SK-N-SH treated with all-trans-retinoic acid at 6 μM for 48 hours (cell line): ENCODE measurements at places on chromosomes 3 and 15.

DNA sequence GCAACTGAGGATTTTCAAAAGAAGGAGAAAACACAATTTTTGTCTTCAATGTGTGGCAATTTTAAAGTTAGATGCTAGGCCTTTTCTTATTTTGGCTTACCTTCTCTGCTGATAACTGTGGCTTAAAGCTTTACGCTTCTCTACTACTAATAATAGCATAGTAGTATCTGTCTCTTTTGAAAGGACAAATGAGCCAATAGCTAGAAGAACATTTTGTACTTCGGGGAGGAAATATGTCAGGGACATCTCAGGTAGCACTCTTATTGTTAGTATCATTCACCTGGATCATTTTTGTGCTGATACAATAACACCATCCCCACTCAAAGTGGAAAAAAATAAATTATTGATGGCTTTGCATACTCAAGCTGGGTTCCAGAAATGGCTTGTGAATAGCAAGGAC, 586.1 kb upstream of the TBL1XR1 start:
- no peak for ATAC-seq

GRCh38 chr3:49725906-49726681, 2.3 kb upstream of the GMPPB start:
- ATAC-seq: no peak

DNA sequence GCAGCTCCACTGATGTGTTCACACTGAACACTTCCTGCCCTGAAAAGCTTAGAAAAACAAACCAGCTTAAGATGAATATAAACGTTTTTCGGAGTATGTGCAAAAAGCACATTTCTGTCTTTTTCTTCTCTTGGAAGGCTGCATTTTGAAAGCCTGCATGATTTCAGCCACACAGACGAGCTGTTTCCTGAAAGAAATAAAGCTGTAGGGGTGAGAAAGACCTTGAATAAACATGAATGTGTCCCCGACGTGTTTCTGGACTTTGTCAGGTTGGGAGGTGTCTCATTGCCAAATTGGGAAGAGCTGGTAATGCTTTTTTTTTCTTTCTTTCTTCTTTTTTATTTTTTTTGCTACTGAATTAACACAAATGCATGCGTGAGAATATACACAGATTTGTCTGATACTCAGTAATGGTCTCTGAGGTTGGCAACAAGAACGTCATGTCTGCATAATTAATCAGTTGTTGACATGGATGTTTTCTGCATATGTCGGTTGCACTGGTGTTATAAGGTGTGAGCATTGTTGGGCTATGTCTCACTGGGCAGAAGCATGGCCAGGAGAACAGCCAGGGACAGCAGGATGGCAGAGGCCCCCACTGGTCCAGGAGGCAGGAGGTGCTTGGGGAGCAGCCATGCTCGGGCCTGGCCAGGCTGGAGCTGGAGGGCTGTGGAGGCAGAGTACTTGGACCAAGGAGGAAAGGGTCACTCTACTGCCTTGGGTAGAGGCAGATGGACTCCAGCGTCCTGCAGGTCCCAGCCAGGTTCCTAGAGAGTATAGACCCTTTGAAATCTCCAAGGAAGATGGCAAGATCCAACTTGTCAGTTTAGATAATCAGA, 39.0 kb downstream of the ADAMTSL3 start:
- no peak for ATAC-seq

- ATAC-seq: 0 out of 3 replicates have a peak, but pooled peaks have one; percentile 36
Observed at GRCh38 chr15:50241684-50242450, 23.7 kb downstream of the HDC start.

DNA sequence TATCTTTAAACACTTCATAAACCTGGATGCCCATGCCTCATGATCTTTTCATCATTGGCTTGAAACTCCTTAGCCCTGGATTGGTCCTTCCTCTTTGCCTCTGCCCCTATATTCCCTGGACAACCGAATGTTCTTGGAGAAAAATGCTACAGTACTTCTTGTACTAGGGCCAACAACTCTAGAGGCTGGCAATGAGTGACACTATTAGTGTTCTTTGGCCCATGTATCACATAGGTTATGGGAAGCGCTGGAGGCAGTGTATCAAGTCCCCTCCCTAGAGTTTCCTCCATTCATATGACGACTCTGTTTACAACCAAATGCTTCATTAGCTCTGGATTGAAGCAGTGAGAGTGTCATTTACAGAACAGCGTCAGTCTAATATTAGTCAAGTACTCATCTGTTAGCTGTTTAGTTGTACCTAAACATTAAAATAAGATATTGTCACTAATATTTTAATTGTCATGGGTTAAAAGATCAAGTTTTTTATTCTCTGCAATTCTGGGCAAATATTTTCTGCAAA, 66.4 kb upstream of the MYO5C start:
- no peak for ATAC-seq

- no peak for ATAC-seq
Observed at GRCh38 chr3:140399871-140400270, 278.0 kb upstream of the TRIM42 start.

- ATAC-seq: peak; percentile 41; the same call in 1 of the 3 replicates
Observed at GRCh38 chr15:81297147-81297572, 26.8 kb downstream of the STARD5 start.

DNA sequence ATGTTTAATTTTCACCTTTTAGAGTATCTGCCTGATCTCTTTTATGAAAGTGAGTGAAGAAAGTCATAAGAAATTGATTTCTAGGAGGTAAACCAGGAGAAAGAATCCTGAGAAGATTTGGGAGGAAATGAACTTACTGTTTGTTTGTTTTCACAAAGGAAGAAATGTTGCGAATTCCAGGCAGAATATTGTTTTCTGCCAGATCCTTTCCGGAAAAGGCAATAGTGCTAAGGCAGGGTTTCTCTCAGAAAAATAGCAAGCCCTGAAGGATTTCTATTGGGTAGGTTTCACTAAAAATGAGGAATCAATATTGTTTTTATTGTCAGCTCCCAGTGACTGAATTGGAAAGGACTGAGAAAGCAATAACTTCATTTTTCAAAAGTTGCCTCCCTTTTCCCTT, 85.7 kb upstream of the TGFBR2 start:
- no peak for ATAC-seq

DNA sequence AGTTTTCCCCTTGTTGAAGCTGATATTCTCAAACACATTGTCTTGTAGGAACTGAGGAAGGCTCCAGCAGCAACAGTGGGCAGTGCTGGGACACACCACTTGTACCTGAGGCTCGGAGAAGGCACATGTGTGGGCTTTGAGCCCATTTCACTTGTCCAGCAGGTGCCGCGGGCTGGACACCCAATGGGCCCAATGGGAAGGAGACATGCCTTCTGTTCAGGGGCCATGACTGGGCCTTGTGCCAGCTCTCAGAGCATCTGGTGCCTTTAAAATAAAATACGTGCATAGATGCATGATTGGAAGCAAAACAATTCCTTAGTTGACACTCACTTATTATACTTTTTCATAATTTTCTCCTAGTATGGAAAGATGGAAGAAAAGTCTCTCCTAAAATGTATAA, 334.2 kb downstream of the KLF13 start:
- ATAC-seq: no peak

GRCh38 chr3:160822936-160823335, 66.9 kb downstream of the PPM1L start:
- ATAC-seq: no peak

- ATAC-seq: no peak
Observed at GRCh38 chr3:175326041-175326440, 466.9 kb downstream of the NAALADL2 start.

DNA sequence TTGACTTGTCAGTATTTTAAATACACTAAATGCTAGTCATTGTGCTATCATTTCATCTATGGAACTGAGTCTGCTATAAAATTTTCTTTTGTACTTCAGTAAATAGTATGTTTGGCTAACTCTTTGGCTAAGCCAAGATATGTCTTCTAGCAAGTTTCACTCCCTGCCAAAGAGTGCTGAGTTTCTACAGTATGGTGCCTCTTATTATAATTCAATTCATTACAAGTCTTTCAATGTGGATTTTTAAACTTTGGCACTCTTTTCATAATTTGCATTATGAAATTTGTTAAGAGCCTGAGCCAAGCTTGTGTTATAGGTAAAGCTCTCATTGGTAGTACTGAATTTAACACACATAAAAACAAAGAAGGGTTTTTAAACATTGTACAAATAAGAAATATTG, 24.4 kb downstream of the MORC1 start:
- ATAC-seq: no peak

DNA sequence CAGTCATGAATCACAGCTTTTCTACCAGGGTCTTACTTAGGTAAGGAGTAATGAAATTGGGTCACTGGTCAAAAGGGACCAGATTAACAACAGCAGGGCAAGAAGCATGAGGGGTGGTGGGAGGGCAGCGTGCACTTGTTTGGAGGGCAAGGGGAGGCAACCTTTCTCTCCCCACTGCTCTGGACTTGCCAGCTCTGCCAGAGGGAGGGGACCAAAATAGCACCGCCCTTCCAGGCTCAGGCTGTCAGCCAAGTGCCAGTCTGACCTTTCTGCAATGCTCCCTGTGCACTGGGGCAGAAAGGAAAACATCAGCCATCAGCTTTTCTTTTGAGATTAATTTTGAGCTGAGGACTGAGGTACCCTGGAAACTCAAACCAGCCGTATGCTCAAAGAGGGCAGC, 4.5 kb upstream of the ULK3 start:
- no peak for ATAC-seq

DNA sequence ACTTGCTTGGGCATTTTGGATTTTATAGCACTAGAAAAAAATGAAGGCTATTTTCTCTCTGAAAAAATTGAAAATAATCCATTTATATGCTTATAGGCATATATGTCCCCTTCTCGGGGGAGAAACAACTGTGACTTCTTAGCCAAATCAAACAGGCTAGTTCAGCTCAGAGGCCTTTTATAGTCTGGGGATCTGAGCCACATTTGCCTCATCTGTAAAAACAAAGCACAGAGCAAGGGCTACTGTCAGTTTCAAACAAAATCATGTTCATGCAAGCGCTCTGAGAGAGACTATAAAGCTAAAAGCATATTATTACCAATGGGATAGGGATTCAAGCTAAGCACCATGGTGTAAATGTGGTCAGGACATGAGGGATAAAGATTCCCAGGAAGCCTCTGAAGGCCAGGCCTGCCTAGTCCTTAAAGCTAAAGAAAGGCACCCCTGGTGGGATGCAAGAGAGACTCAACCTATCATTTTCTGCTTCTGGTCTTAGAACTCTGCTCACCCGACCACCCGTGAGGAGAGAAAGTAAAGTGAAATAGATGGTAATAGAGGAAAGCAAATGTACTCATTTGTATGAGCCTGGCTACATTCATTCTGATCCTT, 51.0 kb upstream of the IL12A start:
- no peak for ATAC-seq

DNA sequence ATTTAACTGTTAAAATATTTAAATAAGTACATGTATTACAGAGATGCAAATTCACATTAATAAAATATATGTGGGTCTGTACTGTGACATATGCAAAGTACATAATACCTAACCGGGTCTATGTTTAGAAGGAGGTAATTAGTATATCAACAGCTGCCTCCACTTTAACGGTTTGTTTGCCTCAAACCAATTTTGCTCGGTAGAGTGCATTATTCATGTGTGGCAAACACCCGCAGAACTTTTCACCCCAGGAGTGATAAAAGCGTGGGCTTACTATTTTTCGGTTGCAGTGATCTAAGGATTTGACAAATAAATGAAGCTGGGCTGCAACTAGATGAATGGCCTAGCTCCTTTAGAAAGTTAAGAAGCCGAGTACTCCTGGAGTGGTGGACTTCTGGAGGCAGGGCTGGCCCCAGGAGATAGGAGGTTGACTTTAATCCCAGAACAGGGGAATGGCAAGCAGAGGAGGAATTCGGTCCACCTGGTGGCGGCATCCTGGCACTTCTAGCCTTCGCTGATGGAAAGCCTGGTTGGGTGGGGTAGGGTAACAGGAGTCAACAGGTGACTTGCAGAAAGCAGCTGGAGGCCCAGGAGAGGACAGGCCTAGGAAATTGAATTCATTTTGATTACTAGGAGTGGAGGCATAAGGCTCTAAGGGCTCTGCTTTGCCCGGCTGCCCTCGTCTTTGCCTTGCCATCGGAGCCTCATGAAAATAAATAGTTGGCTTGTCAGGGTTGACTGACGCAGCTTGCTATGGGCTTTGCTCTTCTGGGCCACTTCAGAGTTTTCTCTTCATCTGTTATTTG, 2.4 kb downstream of the SLCO3A1 start:
- ATAC-seq: no peak

- ATAC-seq: no peak
Observed at GRCh38 chr15:50055332-50055731, 63.7 kb downstream of the ATP8B4 start.
